Sigmoid colon (tissue), 7 donors: ENCODE measurements at places on chromosomes 7 and 10. TPM values are rescaled to one million over a fixed set of nuclear protein-coding genes. Genes with fewer than 3 reads are reported as not detected.

GRCh38 chr7:107920048-107920772, 29.2 kb downstream of the DLD start:
- DNase-seq: no peak

TMEM176B gene
- total RNA-seq: 47.9 TPM

LIPN gene
- not detected for total RNA-seq

DNA sequence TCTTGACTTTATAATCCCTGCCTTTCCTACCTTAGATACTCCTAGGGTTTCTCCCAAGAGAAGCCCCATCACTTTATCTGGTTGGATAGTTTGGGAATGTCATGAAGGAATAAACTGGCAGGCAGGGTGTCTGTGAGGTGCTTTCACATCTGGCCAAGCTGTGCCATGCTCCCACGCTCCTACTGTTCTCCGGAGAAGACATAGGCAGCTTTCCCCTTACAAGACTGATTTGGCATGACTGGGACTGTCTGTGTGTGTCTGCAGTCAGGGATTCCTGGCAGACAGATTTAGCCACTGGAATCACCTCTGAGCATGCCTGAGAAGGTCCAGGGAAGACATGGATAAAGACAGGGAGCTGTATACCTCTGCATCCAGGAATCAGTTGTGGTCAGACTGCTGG, 45.3 kb downstream of the HK1 start:
- no peak for DNase-seq

GPRIN2 gene
- 0.16 TPM for total RNA-seq

DNA sequence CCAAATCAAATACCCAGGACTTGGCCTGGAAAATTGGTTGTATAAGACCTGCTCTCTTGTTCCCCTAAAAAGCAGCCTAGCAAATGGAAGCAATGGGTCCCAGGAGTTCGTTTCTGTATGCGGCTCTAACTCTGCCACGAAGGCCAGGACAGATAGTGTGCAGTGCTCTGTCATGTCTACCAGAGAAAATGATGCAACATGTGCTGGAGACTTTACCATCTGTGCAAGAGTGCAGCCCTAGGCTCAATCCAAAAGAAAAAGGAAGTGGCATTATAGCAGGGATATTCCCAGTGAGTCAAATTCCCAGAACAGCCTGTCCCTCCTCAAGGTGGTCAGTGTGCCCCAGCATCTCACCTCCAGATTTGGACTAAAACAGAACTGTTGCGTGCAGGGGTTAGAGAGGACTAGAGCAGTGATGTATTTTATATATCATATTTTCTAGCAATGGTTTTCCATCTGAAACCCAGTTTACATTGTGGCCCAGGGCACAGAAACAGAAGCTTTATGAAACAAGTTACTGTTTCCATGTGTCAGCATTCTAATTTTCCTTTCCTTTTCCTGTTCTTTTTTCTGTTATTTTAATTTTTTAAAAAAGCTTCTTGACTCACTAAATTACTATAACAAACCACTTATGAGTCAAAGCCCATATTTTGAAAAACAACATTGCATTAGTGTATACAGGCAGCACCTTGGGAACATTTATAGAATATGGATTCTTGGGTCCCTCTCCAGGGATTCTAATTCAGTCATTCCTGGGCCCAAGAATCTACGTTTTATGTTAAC, 311.2 kb downstream of the RNLS start:
- DNase-seq: no peak

DNA sequence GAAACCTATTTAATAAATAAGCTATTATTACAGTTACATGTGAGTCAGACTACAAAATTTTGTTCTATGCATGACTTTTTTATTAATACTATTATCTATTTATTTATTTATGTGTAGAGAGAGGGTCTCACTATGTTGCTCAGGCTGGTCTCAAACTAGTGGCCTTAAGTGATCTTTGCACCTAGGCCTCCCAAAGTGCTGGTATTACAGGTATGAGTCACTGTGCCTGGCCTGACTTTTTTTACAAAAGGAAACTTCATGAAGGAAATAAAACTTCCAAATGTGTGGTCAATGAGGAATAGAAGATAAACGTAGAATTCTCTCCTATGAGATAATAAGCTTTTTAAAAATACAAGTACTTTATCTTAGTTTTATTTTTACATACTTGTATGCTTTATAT, 19.0 kb downstream of the COL28A1 start:
- DNase-seq: no peak

GRCh38 chr7:93765475-93765874, 125.1 kb downstream of the TFPI2 start:
- DNase-seq: no peak

GRCh38 chr7:100576384-100576993, 2.8 kb upstream of the SAP25 start:
- DNase-seq: peak; percentile 61

- no peak for DNase-seq
Observed at GRCh38 chr10:130339911-130340310, 203.7 kb downstream of the GLRX3 start.

VSTM2A gene
- 2.6 TPM for total RNA-seq

- no peak for DNase-seq
Observed at GRCh38 chr7:134362587-134363483, 46.1 kb upstream of the SLC35B4 start.

GRCh38 chr7:134789967-134790685, 10.7 kb downstream of the CALD1 start:
- peak; percentile 87 for DNase-seq

DNA sequence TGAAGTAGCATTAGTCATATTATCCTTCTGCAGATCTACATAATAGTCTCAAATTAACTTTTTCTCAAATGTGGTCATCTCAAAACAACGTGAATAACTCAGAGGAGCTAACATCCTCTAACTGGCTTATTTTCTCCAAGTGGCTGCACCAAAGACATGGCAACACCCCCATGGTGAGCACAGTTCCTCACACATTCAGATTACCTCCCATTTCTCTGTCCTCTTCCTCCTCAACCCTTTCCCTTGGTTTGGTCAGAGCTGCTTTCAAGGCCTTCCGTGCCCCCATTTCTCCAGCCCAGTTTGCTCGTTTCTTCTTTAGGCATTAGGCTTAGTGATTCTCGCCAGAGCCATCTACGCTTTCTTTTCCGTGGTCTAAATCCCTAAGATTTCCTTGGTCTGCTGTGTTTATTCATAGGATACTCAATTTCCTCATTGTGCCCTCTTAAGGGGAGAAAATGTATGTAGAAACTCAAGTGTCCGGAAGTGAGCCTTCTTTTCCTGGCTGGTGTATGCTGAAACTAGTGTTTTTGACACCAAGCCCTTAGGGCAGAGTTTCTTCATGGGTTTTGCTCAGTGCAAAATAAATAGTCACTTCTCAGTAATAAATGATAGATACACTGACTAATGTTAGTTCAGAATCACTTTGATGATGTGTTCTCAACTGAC, 2.6 kb downstream of the MET start:
- no peak for DNase-seq

DNA sequence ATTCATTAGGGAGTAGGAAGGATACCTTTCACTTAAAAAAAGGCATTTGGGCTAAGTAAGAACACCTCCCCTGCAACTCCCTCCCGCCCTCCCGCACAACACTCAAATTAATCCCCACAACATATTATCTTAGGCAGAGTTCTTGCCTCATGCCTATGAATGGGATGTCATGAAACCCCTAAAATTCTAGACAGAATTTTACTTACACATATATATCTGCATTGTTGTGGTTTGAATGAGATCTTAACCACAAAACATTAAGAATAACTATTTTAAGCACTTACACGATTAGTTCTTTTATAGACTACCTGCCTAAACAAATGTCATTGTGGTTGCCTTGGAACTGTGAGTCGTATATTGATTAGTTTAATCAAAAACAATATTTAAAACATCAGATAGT, 4.5 kb upstream of the ITGB1 start:
- DNase-seq: no peak

- DNase-seq: peak; percentile 94
Observed at GRCh38 chr7:37201003-37201875, 247.4 kb downstream of the ELMO1 start.

- no peak for DNase-seq
Observed at GRCh38 chr7:116697761-116698160, 25.8 kb downstream of the MET start.

DNA sequence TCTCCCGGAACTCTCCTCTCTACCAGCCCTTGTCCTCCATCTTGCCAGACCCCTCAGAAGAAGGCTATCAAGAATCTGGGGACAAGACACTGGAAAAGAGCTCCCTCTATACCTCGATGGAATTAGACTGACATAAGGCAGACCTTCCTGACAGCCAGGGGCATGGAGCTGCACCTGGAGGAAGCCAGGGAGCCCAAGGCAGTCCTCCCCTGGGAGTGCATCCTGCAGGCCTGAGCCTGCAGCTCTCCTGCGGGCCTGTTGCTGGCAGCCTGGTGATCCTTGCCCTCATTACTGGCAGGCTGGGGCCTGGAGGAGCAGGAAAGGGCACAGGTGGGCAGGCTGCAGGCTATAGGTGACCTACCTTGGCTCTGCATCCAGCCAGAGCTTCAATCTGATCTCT, 323.4 kb downstream of the GRID1 start:
- no peak for DNase-seq

DNA sequence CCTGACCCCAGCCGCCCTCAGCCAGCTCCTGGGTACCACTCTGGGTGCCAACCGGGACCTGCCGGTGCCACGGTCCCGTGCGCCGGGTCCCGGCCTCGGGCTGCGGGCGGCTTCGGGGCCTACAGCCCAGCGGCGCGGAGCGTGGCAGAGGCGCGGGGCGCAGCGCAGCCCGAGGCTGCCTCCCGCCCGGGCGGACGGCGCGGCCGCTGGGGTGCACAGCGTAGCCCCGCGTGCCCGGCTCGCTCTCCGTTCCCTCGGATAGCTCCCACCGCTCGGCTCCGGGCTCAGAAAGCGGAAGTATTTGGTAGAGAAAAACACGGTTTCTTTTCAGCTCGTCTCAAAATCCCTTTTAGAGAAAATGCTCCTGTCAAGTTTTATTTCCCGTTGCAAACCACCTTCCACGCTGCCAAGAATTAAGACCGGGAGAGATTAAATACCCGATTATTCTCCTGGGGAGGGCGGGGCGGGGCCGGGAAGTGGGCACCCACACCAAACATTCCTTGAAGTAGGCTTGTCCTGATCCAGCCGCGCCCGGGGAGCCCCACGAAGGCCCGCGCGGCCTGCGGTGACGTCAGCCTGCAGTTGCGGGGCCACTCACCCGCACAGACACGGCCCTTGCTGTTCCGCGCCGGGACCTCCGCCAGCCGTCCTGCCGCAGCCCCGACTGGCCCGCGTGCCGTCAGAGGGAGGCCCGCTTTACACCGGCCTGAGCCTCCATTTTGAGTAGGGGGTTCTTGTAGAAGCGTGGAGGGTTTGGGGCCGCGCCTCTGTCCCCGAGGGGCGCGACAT, 7.2 kb downstream of the HOXA13 start:
- peak; percentile 86 for DNase-seq
